ENCODE measurements at places on chromosomes 13 and 19.
A peak's percentile ranks its signal among the peaks of the same experiment; 100 is the strongest.

DNA sequence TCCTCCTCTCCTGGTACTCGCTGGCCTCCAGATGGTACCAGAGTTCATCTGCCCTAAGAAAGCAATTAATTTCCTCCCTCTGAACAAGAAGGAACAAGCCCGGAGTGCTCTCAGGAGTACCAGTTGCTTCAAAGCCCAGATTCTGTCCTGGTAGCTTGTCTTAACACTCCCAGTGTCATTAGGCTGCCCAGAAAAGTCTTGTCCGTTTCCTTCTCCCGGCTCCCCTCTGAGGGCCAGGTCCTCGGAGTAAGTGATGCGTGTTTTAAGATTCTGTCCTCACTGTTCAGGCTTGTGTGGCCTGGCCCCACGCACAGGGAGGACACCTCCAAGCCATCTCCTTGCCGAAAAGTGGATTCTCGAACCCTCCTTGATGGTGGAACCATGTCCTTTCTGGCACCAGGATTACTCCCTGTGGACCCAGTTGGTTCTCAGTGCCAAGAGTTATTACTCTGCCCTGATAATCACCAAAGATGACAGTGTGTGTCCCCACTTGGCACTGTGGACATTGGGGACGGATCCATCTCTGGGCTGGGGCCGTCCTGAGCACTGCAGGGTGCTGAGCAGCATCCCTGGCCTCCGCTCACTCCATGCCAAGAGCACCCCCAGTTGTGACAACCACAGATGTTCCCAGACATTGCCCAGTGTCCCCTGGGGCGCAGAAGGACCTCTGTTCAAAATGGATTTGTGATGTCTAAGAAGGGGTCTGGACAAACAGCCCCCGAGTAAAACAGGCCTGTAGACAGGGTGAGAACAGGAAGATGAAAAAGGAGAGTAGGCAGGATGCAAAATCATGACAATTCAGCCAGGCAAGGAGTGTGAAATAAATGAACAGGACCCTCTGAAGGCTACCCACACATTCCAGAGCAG, 52.4 kb downstream of the RFX2 start:
- no peak for DNase-seq

DNA sequence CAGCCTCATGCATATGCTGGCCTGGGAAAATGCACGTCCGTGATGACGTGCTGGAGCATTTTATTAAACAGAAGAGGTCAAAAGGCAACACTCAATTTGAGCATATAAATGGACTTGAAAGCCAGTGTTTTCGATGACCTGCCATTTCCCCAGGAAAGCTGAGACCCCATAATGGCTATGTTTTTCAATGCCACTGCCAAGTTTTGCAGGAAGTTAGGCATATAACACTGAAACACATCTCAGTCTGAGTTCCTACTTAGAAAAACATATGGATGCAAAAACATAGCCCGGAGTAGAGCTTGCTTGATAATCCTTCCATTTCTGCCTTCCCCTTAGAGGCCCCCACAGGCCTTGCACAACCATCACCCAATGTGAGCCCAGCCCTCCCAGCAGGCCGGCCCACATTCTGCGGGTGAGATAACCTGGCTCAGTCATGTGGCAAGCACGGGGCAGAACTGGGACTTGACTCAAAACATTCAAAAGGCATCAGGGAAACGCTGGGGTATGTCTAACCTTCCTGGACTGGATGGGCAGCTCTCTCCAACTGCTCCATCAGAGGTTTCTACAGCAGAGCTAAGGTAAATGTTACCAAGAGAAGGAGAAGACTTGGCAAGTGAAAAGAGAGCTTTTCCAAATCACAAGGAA, 24.9 kb downstream of the EPS15L1 start:
- peak; percentile 86 for DNase-seq

- no peak for DNase-seq
Measured at GRCh38 chr13:73738626-73739025, 395.6 kb downstream of the KLF12 start.

DNA sequence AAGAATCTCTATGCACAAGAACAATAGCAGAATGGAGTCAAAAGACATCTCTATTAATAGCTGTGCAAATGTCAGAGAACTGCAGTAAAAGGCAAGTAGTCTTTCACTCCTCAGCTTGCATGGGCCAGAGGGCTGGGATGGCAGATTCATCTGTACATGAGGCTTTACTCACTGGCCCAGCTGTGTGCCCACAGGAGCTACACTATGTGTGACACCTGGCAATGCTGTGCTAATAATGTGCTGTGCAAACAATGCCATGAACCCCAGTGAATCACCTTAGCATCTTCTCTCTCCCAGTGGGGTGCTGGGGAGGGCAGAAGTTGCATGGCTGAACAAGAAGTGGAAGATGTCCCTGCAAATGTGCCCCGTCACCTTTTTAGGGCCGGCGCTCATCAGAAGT, 73.1 kb downstream of the KL start:
- DNase-seq = no peak

DNA sequence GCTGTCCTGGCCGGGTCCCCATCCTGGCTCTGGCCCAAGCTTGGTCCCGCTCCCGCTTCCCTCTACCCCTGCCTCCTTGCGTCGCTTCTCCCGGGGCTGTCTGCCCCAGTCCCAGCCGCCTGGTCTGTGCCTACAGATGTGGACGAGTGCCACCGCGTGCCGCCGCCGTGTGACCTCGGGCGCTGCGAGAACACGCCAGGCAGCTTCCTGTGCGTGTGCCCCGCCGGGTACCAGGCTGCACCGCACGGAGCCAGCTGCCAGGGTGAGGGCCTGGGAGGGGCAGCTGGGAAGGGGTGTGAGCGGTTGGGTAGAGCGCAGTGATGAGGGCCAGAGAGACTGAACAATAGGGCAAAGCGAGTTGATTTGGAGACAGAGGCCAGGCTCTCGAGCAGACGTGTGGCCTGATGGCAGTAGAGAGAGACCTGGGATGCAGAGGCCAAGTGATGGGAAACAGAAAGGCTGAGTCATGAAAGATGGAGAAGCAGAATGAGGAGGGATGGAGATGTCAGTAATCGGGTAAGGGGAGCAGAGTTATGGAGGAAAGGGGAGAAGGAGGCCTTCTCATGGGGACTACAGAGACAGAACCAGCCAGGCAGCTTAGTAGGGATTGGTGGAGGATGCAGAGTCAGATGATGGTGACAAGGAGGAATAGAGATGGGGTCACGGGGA, 9.4 kb downstream of the LTBP4 start:
- DNase-seq = peak; percentile 36

DNA sequence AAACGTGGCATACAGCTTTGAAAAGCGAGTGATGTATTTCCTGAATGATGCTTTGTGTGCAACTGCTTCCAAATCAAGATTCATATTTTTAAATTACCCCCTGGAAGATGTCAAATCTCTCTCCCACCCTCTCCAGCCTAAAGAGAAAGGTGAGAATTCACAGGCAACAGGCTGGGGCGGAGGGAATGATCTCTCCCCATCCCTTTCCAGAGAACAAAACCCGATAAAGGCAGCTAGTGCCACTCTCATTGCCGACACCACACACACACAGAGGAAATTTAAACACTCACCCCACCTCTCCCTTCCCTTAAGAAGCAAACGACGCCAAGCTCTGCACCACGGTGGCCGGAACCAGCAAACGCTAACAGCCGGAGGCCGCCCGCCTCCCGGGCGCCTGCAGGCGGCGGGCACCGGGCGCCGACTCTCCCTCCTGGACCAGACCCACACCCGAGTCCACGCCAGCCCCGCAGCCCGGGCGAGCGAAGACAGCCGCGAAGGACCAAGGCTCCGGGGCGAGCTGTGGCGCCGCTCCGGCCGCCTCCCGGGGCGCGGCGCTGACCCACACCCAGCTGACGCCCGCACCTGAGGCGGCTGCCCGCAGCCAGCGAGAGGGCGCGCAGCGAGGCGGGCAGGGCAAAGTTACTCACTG, 477 bp downstream of the LNX2 start:
- DNase-seq = peak; percentile 51

DNA sequence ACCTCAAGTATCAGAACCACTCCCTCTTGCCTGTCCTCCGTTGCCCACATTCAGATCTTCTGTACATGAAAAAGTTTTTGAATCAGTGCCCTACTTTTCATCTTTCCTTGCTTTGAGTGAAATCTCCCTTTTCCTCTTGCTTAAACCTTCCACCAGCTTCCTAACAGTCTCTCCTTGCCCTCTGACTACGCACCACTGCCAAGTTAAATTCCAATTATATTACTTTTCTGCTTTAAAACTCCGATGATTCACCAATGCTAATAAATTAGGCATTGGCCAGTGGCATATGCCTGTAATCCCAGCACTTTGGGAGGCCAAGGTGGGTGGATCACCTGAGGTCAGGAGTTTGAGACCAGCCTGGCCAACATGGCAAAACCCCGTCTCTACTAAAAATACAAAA, 30.7 kb upstream of the RFXAP start:
- DNase-seq = no peak

DNA sequence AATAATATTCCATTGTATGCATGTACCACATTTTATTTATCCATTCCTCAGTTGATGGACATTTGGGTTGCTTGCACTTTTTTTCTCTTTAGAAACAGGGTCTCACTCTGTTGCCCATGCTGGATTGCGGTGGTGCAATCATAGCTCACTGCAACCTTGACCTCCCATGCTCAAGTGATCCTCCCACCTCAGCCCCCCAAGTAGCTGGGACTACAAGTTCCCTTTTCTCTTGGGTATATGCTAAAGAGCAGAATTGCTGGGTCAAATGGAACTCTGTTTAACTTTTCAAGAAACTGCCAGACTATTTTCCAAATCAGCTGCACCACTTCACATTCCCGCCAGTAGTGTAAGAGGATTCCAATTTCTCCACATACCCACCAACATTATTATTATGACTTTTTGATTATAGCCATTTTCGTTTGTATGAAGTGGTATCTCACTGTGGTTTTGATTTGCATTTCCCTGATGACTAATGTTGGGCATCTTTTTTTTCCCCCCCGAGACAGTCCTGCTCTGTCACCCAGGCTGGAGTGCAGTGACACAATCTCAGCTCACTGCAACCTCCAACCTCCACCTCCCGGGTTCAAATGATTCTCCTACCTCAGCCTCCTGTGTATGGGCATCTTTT, 7.6 kb upstream of the IPO5 start:
- no peak for DNase-seq

DNA sequence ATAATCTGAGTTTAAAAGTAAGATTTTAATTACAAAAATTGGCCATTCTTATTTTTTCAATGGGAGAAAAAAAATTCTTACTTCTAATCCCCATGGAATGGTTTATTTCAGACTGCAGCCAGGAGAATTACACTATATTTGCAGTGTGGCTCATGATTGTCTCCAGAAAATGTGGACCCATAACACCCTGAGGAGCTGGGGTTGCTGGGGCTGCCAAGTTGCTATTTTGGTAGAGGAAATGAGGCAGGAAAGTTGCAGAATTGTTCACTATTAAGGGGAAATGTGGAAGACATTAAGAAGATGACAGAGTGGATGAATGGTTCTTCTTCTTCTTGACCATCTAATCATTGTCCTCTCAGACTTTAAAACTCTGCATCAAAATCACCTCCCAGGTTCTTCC, 4.6 kb upstream of the SCEL start:
- DNase-seq = no peak

DNA sequence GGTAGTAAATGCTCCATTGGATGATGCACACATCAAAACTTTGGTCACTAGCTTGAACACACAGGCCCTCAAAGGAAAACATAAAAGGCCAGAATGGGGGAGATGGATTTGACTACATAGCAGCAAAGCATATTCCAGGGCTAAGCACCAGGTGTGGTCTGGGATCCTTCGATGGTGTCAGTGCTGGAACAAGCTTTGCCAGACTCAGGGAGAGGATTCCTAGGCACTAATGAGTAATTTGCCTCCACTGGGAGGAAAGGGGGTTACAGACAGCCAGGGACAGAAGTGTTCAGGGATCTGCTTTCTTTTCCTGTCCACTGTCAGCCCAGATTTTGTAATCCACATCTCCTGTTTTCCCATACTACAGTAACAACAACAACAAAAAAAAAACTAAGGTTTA, 157.2 kb upstream of the OBI1 start:
- no peak for DNase-seq

DNA sequence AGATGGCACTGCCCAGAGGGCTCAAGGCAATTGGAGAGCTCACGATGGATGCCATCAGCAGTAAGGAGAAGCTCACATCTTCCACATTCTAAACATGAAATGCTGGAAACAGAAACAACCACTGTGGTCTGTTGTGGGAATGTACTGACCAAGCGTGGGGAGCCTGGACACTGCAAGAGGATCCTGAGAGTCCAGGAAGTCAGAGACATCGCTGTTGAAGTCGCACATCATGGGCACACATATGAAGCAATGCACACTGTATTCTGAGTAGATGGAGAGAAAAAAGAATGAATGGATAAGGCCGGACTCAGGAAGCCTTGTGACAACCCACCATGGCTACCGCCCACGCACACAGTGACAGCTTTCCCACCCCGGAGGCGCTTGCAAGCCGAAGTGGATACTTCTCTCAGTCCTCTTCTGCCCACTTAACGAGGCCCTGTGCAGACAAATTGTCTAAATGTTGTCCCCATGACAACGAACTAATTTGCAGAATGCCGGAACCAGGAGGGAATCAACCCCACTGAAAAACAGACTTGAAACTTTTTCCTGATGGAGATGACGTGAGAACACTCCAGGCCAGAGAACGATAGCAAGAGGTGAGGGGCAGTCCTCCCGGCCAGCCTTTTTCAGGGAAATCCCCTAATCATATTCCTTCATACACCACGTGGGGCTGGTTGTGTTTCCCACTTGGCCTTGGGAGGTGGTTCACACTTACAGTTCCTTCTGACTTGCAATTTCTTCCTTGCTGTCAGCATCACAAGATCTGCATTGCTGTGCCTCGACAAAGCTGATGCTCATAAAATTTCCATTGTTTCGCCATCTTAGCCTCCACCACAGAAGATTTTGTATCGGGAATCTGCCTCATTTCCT, 109.6 kb upstream of the SERP2 start:
- peak; percentile 79 for DNase-seq

GRCh38 chr13:105365021-105365550, 1170.4 kb downstream of the EFNB2 start:
- no peak for DNase-seq

- no peak for DNase-seq
Measured at GRCh38 chr13:91323349-91323748, 24.1 kb upstream of the MIR17HG start.

GRCh38 chr13:27516103-27516502, 65.7 kb upstream of the MTIF3 start:
- no peak for DNase-seq

GRCh38 chr19:38975861-38976271, 324 bp upstream of the FBXO17 start:
- DNase-seq = no peak

DNA sequence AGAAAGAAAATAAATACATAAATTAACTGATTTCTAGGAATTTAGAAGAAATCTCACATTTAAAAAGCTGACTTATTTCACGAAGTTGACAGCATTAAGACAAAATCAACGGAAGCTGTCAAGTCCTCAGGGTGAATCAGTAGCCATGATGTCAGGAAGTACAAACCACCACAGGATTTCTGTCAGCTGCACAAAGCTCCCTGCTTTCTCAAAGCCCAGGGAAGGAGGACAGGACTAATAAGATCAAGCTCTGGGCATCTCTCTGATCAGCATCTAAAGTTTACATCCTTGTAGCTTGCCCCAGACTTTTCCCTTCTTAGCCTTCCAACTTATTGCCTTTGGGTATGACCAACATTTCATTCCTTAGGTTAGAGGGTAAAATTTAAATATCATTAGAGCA, 9.4 kb downstream of the DCT start:
- DNase-seq = no peak

GRCh38 chr19:1324806-1325567, 39.3 kb downstream of the EFNA2 start:
- DNase-seq = peak; percentile 43

Measured in inflammatory macrophage (primary cell).